ENCODE measurements at places on chromosomes 2 and 18. TPM values are rescaled to one million over a fixed set of nuclear protein-coding genes. Genes with fewer than 3 reads are reported as not detected.

The GPR45 gene
- not detected for total RNA-seq

DNA sequence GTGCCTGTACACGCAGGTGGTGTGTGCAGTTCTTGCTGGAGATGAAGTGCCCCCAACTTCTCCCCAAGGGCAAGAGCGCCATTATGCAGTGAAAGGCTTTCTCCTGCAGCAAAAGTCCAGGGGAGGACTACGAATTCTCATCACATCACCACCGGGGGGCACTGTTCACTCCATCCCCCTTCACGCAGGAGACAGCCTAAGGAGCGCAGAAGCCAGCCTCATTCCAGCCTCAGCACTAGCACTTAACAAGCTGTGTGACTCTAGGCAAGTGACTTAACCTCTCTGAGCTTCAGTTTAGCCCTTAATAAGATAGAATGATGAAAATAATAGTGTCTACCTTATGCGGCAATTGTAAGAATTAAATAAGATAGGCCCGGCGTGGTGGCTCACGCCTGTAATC lies 32.3 kb downstream of the DNMT3A start:
- peak; percentile 75 for DNase-seq
- H3K27ac ChIP-seq, result no peak overlapping the region
- H3K27me3 ChIP-seq, result no peaks in the 10 kb centered on the region
- H3K4me3 ChIP-seq, result no peak overlapping the region
- H3K36me3 ChIP-seq, result no peaks in the 10 kb centered on the region

DNA sequence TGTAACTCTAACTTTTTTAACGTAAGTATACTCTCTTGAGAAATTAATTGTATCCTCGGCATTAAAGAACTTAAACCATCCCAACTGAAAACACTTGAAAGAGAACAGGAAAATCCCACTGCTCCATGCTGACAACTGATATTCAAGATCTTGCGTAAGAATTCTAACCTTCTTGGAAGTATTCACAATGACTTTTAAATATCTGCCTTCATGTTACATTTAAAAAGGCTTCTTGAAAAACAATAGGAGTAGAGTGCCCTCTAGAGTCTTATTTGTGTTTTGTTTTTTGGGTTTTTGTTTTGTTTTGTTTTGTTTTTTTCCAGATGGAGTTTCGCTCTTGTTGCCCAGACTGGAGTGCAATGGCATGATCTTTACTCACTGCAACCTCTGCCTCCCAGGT lies 65.4 kb upstream of the DNAJC10 start:
- H3K36me3 ChIP-seq, result no peaks in the 10 kb centered on the region
- no peaks in the 10 kb centered on the region for H3K27me3 ChIP-seq
- DNase-seq, result peak; percentile 36
- no peak overlapping the region for H3K27ac ChIP-seq
- H3K4me3 ChIP-seq, result no peak overlapping the region

The LRRTM1 gene
- total RNA-seq, result not detected

GRCh38 chr2:57543211-57543610 lies 503.4 kb upstream of the VRK2 start:
- no peaks in the 10 kb centered on the region for H3K27me3 ChIP-seq
- no peak for DNase-seq
- H3K36me3 ChIP-seq, result no peaks in the 10 kb centered on the region
- H3K4me1 ChIP-seq, result no peaks in the 10 kb centered on the region
- no peak overlapping the region for H3K27ac ChIP-seq

DNA sequence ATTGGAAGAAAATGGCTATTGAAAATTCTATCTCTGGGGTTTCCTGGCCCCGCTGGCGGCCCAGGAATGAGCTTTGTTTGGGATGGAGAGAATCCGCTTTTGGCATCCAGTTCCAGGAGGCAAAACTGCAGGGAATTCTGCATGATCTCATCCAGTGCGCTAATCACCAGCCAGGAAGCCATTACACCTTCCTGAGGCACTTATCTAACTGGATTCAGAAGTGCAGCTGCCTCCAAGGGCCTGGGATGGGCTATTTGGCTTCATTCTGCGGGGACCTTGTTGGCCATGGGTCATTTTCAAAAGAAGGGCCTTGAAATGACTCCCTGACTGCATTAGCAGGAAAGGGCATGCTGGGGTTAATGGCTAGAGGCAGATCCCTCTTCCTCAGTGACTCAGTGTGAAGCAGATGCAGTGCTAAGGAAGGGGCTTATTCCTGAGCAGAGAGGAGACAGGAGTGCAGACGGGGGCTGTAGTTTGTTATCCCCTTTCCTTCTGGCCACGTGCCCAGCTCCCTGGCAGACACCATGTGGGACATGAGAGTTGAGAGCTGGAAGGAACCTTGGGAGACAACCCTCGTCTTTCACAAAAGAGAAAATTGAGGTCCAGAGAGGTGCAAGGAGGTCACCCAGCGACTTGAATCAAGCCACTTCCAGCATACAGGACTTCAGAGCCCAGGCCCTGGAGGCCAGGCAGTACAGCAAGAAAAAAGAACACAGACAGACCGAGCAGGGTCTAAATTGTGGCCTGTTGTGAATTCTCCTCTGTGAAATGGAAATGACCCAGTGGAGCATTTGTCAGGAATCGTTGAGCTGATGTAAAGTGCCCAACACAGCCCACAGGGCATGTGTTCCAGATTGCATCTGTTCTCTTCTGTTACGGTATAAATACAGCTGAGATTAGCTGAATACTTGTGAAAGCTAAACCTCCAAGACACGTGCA lies 161.8 kb downstream of the PRKCE start:
- DNase-seq, result peak; percentile 29
- H3K4me1 ChIP-seq, result peaks cover 41% of the 10 kb centered on the region
- no peaks in the 10 kb centered on the region for H3K27me3 ChIP-seq
- H3K36me3 ChIP-seq, result no peaks in the 10 kb centered on the region
- no peak overlapping the region for H3K27ac ChIP-seq

The ERFE gene
- 0.09 TPM for total RNA-seq

- no peak for DNase-seq
- H3K4me3 ChIP-seq, result no peak overlapping the region
Observed at GRCh38 chr2:29405266-29405665, 290.1 kb downstream of the CLIP4 start.

The TMEM247 gene
- not detected for total RNA-seq

All from neural progenitor cell (in vitro differentiated cells).